Body of pancreas (tissue), 4 donors: ENCODE measurements at places on chromosomes 4 and X. TPM values are rescaled to one million over a fixed set of nuclear protein-coding genes. Genes with fewer than 3 reads are reported as not detected.

Gene VSIG4
- 14.8 TPM for total RNA-seq

Gene NPY5R
- 0.52 TPM for total RNA-seq

Gene HSFX1
- 4.3 TPM for total RNA-seq

Gene PLA2G12A
- 17.1 TPM for total RNA-seq

Gene MANBA
- 26.5 TPM for total RNA-seq

Gene FRAS1
- 22.6 TPM for total RNA-seq

Gene JAKMIP1
- total RNA-seq: 1.3 TPM

Gene F9
- not detected for total RNA-seq

Gene TFE3
- total RNA-seq: 71.9 TPM

Gene RRH
- total RNA-seq: not detected

Gene PLAC8
- 2.6 TPM for total RNA-seq

Gene TACR3
- total RNA-seq: not detected

Gene GPR82
- not detected for total RNA-seq

Gene OTC
- 3.6 TPM for total RNA-seq

DNA sequence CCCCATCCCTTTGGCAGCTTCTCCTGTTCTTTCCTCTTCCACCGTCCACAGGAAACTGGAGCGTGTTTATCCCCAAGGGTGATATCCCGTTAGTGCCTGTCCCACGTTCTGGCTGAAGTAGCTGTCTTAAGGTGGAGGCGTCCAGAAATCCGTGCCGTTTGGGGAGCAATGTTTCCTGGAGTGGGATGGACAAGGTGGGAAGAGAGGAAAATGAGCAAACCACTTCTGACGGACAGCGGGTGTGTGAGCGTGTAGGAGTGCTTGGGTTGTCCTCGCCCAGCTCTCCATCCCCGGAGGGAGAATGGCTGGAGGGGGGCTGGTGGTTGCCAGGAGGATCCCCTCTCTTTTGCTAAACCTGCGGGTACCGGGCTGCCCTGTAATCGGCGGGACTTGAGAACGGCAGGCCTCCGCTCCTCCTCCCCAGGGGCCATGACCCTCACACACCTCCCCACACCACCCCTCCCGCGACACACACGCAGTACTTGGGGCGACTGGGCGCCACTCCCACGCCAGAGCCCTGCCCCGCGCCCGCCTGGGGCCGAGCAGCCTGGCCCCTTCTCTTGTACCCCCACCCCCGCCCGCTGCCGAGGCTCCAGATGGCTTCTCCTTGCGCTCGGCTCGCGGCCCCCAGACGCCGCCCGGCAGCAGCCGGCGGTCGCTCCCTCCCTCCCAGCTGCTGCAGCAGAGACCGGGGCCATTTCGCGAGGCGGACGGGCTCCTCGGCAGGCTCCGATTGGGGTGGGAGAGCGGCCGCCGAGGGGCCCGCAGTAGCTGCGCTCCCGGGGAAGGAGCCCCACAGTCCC lies 13.9 kb upstream of the PRDM8 start:
- no peak for DNase-seq

- DNase-seq: no peak
These were observed 141.0 kb downstream of the ARX start for GRCh38 chrX:24874604-24875247.

GRCh38 chr4:180341926-180342325 lies 1901.3 kb upstream of the TENM3 start:
- no peak for DNase-seq

- no peak for DNase-seq
These were observed 31.4 kb downstream of the CXorf58 start for GRCh38 chrX:23939203-23939602.

DNA sequence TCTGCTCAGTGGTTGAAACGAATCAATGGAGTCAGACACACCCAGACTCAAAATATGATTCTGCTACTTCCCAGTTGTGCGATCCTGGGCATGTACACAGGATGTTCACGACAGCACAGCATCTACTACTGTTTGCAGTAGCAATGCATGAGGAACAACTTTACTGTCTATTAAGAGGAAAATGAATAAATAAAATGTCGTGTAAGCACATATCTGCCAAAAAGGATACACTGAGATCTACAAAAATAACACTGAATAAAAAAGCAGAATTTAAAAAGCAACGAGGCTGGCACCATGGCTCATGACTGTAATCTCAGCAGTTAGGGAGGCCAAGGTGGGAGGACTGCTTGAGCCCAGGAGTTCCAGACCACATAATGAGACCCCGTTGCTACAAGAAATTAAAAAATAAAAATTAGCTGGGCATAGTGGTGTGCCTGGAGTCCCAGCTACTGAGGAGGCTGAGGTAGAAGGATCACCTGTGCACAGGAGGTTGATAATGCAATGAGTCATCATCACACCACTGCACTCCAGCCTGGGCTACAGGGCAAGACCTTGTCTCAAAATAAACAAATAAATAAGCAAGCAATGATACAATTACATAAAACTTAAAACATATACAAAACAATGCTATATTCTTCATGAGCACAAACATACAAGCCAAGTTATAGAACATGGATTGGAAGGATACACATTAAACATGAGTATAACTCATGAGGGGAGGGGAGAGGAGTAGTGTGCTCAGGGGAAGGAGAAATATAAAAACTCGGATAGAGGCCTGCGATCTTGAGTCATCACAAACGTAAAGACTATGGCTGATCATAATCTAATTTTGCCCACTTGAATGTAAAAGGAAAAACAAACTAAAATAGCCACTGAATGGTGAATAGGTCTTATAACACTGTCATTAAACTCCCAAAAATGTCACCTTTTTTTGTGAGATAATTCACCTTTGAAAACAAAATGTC lies 8.6 kb downstream of the CFAP97 start:
- DNase-seq: no peak

GRCh38 chr4:27666943-27667342 lies 806.3 kb downstream of the STIM2 start:
- no peak for DNase-seq

DNA sequence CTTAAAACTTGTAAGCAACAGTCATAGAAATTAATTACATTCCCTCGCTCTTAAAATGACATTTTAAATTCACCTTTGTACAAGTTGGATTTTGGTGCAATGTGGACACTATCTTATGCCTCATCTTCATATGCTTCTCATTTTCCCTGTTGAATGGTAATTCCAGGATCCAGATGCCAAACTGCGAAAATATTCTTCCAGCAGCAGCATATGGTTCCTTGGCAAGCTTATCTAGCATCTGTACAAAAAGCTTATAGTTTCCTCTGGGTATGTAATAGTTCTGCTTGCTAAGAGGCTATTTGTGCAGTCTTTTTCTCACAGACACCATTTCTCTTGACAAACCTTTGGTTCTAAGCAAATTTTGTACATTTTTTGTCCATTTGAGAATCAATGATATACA lies 2079.7 kb upstream of the AGA start:
- no peak for DNase-seq

GRCh38 chr4:686413-687040 lies 2.4 kb downstream of the SLC49A3 start:
- no peak for DNase-seq

GRCh38 chr4:25180524-25181131 lies 20.4 kb upstream of the SEPSECS start:
- peak; percentile 59 for DNase-seq

DNA sequence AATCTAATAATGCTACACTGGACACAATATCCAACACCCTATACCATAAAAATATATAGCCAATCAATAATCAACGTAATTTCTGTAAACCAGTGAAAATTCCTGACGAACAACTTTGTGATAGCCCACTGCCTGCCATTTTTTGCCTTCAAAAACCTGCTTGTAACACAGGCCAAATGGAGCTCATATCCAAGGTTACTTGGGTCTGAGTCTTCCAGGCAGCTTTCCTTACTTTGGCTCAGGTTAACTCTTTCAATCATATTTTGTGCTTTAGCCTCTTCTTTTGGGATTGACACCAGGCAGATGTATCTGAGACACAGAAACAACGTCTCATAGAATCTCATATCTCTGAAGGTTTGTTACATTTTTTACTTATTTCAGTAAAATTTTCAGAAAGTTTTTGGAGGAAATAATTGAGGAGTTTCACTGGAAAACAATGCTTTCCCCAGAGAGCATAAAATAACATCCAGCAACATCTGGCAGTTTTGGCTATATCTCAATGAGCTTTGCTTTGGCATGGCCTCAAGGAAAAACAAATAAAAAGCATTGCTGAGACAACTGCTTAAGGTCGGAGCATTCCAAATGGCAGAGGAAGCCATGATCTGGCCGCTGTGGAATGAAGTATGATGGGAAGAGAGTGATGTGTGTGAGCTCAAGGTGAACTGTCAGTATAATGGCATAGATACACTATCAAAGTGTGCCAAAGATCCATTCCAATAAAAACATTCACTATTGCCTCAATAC lies 162.9 kb upstream of the SPIN4 start:
- DNase-seq: peak; percentile 16

DNA sequence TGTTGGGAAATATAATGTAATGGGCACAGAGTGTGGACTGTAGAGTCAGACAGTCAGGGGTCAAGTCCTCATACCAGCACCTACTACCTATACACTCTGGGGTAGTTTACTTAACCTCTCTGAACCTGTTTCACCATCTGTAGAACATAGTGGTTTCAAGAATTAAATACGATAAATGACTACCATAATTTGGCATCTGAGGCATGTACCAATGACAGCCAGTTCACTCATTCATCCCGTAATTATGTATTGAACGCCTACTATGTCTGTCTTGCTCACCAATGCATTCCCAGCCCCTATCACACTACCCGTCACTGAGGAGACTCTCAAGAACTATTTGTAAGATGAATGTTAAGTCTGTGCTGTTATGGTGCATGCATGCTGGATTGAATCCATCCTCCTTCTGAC lies 2.0 kb upstream of the FGB start:
- no peak for DNase-seq

- DNase-seq: no peak
These were observed 43.1 kb upstream of the PPARGC1A start for GRCh38 chr4:23932901-23933308.

DNA sequence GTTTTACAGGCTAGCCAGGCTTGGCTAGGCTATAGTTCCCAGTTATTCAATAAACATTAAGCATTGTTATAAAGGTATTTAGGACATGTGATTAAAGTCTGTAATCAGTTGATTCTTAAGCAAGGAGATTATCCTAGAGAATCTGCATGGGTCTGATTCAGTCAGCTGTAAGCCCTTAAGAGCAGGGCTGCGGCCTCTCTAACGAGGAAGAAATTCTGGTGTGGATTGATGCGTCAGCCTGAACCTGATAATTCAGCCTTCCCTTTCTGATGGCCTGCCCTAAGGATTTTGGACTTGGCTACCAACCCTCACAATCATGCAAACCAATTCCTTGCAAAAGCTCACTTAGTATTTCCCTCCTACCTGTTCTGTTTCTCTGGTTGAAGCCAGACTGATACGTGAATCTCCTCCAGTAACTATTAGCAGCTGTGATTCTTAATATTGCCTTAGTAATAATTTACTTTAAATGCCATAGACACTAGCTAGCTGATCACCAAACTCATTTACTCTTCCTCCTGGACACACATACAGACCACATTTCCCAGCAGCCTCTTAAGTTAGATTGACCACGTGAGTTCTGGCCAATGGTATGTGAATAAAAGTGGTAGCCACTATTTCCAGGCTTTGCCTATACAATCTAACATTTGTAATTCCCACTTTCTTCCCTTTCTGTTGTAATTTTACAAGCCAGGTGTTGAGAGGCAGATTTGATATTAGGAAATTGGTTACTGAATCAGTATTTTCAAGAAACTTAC lies 678.0 kb upstream of the INTU start:
- no peak for DNase-seq

DNA sequence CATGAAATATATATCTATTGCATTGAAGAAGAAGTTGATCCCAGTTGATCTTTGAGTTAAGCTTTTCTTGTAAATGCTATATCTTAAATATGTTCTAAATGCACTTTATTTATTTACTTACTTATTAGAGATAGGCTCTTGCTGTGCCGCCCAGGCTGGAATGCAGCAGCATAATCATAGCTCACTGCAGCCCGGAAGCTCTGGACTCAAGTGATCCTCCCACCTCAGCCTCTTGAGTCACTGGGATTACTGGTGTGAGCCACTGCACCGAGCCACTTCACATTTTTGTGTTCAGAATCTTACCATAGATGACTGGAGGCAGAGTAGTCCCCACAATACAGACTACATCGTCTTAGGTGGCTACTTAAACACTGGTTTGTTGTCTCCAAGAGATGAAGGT lies 324.3 kb upstream of the SLIT2 start:
- no peak for DNase-seq

DNA sequence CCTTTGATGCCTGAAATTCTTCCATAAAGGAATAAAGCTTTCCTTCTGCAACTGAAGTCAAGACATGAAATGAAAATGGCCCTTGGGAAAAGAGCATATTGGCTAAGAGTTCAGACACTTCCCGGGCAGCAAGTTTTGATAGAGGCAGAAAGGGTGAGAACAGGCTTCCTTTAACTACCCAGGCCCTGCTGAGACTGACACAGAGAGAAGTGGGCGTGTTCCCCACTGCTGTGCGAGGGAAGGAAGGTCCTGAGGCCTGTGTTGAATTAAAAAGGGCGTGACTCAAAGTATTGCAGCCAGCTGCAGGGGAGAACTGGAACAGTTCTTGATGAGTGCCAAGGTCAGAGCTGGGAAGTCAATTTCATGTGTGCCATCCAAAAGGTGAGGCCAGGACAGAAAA lies 33.9 kb upstream of the ADGRG2 start:
- DNase-seq: no peak

GRCh38 chr4:73213916-73214653 lies 44.5 kb downstream of the ANKRD17 start:
- no peak for DNase-seq

- no peak for DNase-seq
These were observed 78.0 kb downstream of the NAA11 start for GRCh38 chr4:79247695-79248394.

DNA sequence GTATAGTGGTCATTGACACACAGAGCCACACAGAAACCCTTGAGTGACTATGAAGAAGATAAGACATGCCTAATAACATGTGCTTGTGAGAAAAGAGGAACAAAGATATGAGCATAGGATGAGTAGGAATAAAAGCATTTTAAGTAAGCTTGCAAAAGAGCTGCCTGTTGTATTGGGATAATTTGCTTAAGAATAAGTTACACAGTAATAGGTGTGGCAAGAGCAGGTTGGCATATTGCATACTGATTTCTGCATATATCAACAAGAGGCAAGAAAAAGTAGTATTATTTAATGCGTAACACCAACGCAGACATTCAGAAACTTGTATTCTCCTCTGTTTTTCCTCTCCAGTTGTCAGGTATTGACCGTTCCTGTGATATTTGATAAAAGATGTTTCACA lies 111.5 kb upstream of the UGT8 start:
- DNase-seq: no peak

DNA sequence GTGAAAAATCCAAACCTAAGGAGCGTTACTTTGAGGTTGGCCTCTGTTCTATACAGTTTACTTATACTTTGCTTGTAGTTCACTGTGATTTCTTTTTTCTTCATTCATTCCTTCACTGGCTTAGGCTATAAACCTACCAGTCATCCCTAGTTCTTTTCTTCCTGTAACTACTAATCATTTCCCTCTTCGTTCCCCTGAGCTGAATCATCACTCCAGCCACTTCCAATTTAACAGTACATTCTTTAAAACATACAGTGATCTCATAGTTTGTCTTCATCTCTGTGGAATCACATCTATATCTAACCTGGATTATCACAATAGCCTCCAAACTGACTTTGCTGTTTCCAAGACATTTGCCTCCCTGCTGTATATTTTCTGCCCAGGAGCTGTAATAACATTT lies 25.2 kb upstream of the NPFFR2 start:
- DNase-seq: no peak

- DNase-seq: no peak
These were observed 5.8 kb downstream of the BEX4 start for GRCh38 chrX:103220511-103221323.
